ENCODE measurements at places on chromosomes 2 and 18. TPM values are rescaled to one million over a fixed set of nuclear protein-coding genes. Genes with fewer than 3 reads are reported as not detected.

ACVR1C gene
- total RNA-seq: 0.39 TPM

- DNase-seq: no peak
Observed at GRCh38 chr2:233119806-233120205, 59.7 kb downstream of the INPP5D start.

GRCh38 chr18:2036086-2036485, 535.2 kb downstream of the METTL4 start:
- no peak for DNase-seq

DNA sequence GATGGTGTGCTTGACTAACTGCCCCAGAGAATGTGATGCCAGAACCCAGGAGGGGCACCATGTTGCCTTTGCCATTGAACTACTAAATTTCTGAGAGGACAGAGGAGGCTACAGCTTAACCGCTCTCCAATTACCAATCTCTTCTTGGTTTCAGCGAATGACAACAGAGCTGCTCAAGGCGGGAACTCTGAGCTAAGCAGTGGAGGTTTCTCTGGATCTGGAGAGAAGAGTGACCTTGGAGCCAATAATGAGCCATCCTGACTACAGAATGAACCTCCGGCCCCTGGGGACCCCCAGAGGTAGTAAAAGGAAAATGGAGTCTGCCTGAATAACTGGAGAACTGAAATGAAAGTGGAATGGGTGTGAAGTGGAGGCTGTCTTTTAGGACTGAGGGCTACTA, 53.2 kb downstream of the DIS3L2 start:
- no peak for DNase-seq

CPO gene
- total RNA-seq: not detected

DNA sequence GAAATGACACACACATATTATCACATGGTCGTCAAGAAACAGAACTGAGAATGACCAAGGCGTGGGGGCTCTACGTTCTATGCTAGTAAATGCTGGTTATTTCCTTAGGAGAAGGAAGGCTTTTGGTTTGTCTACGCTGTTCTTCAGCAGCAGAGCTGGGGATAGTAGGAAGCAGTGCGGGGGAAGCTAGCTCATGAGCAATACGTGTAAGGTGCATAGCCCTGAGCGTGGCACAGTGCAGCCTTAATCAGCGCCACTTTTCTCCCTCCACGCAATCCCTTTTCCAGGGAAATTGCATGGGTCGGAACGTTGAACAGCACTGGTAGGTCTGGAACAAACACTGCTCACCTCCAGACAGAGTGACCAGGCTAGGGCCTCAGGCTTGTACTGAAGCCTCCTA, 199.6 kb upstream of the FBXO11 start:
- no peak for DNase-seq

- no peak for DNase-seq
Observed at GRCh38 chr2:111640480-111640879, 243.5 kb downstream of the ANAPC1 start.

DNA sequence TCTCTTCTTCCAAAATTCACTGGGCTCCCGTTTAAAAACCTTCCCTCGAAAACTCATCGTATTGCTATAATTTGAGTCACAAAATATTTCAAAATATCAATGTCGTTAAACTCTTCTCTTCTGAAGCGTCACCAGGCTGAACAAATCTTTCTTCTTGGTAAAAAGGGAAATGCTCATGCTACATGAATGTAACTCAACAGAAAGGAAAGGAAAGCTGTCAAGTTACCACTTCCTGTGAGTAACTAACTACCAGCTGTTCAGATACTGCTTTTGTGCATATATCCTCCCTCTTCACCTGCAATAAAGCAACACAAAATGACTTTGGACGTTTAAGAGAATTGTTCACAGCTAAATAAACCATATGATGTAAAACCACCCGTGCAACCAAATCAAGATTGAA, 95.4 kb downstream of the DOCK10 start:
- DNase-seq: peak; percentile 58

GRCh38 chr2:119679846-119680245, 845 bp downstream of the TMEM177 start:
- DNase-seq: no peak

DNA sequence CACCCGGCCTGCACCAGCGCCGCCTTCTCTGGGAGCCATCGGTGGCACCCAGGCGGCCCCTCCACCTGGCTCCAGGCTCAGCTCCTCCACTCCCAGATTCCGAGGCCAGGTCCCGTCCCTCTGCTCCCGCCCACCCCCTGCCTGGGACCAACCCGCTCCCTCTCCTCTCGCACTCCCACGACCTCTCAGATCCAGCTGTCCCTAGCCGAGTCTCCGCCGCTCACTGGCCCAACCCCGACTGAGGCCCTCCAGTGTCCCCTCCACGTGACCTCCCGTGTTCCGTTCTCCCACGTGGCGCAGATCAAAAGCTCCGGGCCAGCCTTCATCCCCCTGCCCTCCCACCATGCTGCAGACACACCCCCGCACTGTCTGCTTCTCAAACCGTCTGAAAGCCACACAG, 14.4 kb upstream of the SALL3 start:
- DNase-seq: no peak

HOXD13 gene
- total RNA-seq: 20.7 TPM

- DNase-seq: no peak
Observed at GRCh38 chr2:215218587-215219577, 80.5 kb upstream of the ABCA12 start.
